ENCODE measurements at places on chromosomes 3 and 15.
A peak's percentile ranks its signal among the peaks of the same experiment; 100 is the strongest.

- DNase-seq = no peak
Observed at GRCh38 chr3:37100411-37100810, 74.0 kb downstream of the LRRFIP2 start.

- no peak for DNase-seq
Observed at GRCh38 chr15:86677278-86677677, 597.6 kb downstream of the AGBL1 start.

DNA sequence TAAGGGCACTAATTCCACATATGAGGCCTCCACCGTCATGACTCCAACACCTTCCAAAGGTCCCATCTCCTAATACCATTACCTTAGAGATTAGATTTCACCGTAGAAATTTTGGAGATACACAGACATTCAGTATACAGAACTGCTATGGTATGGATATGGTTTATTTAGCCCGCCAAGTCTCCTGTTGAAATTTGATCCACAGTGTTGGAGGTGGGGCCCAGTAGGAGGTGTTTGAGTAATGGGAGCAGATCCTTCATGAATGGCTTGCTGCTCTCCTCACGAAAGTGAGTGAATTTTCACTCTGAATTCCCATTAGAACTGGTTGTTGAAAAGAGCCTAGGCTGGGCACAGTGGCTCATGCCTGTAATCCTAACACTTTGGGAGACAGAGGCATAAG is 7.4 kb downstream of the MKRN3 start:
- DNase-seq = no peak

DNA sequence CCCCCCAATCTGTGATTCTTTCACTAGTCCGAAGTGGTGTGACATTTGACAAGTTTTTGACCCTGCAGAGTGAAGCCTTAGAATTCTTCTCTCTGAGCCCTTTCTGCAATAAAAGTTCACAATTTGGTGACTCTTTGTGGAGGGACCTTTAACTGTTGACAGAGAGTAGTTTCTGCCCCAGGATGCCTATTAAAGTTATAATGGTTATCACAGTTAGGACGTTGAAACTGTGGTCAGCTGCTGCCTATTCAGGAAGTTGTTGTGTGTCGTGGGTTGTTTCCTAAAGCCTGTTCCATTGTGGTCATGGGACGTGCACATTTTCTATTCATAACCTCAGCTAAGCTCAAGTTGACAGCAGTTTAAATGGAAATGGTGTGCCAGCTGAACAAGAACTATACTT is 274.5 kb downstream of the NEK10 start:
- no peak for DNase-seq

DNA sequence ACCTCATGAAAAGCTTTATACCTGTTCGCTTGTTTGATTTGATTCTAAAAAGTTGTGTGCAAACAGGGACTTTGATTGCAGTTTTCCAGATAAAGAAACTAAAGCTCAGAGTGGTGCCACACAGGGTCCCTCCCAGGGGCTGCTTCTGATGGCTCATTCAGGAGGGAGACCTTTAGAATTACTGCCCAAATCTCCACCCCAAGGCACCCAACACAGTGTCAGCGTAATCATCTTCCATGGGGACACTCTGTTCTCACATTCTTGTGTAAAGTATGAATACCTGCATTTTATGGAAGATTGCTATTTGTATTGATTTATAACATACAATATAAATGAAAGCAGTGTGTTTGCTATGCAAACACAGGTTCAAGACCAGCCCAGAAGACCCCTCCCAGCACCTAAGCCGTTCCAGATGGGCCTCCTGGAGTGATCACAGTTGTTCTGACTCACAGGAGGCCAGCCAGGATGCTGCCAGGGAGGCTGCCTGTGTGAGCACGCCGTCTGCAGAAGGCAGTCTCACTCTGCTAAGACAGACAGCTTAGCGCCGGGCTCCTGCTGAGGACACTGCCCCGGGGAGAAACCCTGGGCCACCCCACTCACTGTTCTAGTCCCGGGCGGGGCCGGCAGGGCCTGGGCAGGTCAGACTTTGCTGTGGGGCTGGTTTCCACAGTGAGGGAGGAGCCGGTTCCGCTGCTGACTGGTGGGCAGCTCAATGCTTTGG is 185.6 kb downstream of the FAM43A start:
- DNase-seq = no peak

- peak; percentile 48 for DNase-seq
Observed at GRCh38 chr15:42650208-42651066, 75.0 kb downstream of the STARD9 start.

DNA sequence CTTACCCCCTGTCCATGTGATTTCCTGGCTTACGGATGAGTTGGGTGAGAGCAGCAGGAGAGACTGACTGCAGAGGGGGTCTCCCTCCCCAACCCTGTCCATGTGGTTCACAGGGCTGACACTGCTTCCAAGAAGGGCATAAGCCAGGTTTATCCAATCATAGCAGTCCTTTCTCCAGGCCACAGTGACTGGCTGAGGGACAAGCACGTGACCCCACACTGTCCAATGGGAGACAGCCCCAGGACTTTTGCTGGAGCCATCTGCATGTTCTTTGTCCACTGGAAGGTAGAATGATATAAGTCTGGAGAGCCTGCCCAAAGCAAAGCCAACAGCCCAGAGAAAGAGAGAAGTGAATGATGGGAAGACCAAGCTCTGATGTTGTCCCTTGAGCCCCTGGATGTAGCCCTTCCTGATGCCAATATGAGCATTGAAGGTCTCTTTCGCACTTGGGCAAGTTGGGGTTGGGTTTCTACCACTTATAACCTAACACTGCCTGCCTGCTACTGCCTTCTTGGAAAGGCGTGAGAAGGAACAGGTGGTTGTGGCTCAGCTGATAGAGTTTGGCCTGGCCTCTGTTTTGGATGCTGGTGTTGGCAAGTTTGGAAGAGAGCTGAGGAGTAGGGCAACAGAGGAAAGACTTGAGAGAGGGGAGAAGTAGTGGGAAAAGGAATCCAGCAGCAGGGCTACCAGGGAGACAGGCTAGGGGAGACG is 41.3 kb upstream of the GRIP2 start:
- no peak for DNase-seq

GRCh38 chr3:189625071-189625470 is 6.1 kb upstream of the TP63 start:
- no peak for DNase-seq

- no peak for DNase-seq
Observed at GRCh38 chr3:107680698-107681097, 157.9 kb downstream of the BBX start.

DNA sequence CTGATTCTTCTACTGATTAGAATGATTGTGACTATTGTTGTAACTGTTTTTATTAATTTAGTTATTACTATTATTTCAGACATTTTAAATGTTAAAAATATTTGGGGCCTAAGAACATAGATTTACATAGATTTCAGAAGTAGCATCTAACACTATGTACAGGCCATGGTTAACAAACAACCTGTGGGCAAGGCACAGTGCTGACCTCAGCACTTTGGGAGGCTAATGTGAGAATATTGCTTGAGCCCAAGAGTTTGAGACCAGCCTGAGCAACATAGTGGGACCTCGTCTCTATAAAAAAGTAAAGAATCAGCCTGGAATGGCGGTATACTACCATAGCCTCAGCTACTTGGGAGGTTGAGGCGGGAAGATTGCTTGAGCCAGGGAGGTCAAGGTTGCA is 69.1 kb upstream of the CNTN4 start:
- no peak for DNase-seq

DNA sequence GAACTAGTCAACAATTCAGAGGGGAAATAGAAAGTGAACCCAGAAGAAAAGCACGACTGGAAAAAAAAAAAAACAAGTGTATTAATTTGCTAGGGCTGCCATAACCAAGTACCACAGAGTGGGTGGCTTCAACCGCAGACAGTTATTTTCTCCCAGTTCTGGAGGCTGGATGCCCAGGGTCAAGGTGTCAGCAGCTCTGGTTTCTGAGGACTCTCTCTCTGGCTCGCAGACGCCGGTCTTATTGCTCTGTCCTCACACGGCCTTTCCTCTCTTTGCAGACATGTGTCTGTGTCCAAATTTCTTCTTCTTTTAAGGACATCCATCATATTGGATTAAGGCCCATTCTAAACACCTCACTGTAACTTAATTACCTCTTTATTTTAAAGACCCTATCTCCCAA is 291.8 kb downstream of the XXYLT1 start:
- no peak for DNase-seq

- DNase-seq = no peak
Observed at GRCh38 chr15:77550301-77551251, 82.1 kb downstream of the LINGO1 start.

GRCh38 chr3:197446700-197447056 is 109.1 kb downstream of the BDH1 start:
- DNase-seq = no peak

DNA sequence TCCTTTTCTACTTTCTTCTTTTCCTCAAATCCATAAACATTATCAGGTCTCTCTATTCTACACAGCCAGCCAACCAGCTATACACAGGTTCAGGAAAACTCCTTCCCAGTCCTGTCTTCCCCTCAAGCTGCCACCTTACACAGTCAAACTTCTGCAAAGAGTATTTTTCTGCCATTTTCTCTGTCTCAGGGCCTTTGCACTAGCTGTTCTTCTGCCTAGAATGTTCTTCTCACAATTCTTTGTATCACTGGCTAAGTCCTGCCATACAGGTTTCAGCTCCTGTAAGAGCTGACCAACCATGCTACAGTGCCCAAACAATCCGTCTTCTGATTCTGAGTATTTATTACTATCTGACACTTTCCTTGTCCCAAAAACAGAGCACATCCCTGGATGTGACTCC is 278.3 kb upstream of the ICE2 start:
- DNase-seq = no peak

DNA sequence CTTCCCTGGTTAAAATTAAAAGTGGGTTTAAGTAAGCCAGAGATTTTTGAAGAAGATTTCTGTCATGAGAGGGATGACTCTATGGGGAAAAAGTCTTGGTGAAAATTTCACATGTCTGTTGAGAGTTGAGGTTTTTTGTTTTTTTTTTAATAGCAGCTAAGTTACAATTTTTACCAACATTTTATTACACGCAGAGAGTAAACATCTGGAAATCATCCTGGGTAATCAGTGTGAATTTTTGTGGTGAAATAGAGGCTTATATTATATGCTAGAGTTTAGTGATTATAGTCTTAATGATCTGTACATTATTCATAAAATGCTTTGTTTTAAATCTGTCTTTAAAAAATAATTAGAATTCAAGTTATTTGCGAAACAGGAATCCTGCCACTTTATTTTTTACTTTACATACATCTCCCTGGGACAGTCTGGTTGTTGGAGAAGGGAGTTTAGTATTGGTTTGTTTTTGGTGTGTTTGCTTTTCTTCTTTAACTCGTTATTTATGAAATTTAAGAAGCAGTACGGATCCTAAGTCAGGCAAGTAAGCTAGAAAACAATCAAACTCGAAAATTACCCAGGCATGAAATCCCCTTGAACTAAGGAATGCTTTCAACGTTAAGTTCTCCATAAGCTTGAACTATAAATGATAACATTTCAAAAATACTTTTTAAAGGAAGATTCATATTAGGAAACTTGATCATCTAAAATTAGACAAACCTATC is 143.4 kb upstream of the TSC22D2 start:
- no peak for DNase-seq

DNA sequence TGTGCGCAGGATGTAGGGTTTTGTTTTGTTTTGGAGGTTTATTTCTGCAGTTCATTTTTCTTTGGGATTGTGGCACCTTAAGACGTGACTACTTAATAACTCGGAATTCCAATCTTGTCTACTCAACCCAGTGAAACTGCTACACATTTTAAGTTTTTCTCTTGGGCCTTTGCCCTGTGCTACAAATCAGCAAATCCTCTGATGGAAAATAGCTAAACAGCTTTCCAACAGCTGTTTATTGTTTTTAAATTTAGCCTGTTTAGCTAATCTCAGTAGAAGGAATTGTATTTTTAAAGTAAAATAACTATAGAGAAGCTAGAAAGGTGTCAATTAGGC is 48.4 kb downstream of the OPA1 start:
- DNase-seq = no peak

- DNase-seq = no peak
Observed at GRCh38 chr15:50911001-50911400, 2.5 kb downstream of the AP4E1 start.

GRCh38 chr3:57544181-57545125 is at the start of gene DNAH12:
Gene DNAH12 (minus strand): TSS chr3:57544344. CDS start chr3:57542870, 1,474 bp downstream.
- DNase-seq = no peak

GRCh38 chr3:5239602-5240001 is 52.1 kb downstream of the EDEM1 start:
- no peak for DNase-seq

DNA sequence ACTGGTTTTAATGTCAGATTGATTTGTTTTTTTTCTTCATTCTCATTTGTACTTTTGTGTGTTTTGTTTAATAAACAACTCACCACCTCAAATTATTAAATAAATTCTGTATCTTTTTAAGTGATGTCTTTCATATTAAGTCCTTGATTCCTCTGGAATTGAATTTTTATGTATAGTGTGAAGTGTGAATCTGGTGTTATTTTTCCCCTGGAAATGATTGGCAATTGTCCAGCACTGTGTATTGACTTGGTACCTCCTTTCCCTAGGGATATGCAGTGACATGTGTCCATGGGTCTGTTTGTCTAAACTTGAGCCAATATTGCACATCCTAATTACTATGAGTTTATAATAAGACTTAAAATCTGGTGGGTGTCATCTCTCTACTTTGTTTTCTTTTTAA is 2.1 kb downstream of the RNU5B-1 start:
- no peak for DNase-seq

DNA sequence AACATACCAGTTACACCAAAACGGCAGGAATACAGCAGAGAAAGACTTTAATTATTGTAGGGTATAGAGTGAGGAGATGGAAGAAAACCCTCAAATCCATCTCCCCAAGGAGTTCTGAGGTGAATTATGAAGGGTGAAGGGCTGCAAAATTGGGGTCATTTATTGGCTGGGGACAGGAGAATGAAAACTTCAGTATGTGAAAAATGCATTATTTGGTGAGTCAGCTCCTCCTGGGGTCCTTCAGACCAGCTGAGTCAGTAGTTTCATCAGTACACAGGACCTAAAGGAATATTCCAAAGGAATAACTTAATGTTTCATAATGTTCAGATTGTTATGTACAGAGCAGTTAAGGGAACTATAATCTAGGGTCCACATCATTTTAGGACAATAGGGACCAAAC is 566.0 kb downstream of the GBE1 start:
- DNase-seq = no peak

Measured in stimulated activated CD8-positive, alpha-beta memory T cell treated with anti-CD3 and anti-CD28 coated beads, Interleukin-2, amount 100 ng/mL, for 48 hours (primary cell).